ENCODE measurements at places on chromosomes 3 and 15.
A peak's percentile ranks its signal among the peaks of the same experiment; 100 is the strongest.

DNA sequence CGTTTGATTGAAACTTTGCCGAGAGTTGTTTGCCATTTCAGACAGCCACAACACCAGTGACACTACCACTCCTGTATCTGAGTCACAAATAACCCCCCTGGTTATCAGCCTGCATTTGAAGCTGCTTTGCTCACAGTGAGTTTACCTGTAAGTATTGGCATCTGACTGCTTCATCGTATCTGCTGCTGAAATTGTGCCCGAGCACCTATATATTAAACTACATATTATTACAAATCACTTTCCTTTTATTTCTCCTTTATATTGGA, 39.2 kb upstream of the SPSB4 start:
- no peak for DNase-seq

GRCh38 chr15:78195735-78196201, 38.6 kb downstream of the ACSBG1 start:
- peak; percentile 34 for DNase-seq

GRCh38 chr3:10816863-10817253, 830 bp downstream of the SLC6A11 start:
- no peak for DNase-seq

DNA sequence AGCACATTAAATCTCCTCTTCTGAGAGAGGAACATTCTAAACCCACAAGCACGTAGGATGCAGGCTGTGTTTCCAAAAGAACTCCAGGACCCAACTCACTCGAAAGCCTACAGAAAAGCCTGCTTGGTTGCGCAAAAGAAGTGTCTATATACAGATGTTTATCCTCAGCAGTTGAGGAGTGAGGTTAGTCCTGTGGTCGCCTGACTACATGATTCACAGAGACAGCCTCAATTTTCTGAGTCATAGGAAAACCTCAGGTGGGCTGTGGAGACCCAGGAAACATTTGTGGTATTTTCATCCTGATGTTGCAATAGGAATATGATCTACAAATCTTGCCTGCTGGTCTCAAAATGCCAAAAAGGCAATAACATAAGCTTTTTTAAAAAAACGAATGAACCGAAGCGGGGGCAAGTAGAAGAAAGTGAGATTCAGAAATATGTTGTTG, 183.8 kb upstream of the THRB start:
- peak; percentile 25 for DNase-seq

- DNase-seq, result no peak
These were observed 11.3 kb downstream of the PLA2G4D start for GRCh38 chr15:42082823-42083604.

DNA sequence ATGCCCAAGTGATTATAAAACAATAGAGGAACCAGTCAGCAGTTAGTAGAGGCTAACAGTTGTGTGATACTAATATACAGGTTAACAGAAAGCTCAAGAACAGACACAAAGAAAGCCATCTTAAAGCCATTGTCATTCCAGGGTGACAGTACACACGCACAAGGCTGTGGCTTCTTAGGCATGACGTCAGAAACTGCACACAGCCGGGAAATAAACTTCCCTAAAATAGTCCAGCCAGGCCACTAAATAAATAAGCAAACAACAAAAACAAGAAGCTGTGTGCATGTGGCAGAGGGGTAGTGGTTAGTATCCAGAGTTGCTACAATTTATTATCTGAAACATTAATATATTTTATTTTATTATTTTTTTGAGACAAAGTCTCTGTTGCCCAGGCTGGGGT, 49.8 kb downstream of the PPCDC start:
- DNase-seq, result no peak

GRCh38 chr15:71730277-71731144, 79.8 kb upstream of the NR2E3 start:
- DNase-seq, result peak; percentile 10

- DNase-seq, result no peak
These were observed 209.9 kb upstream of the VEPH1 start for GRCh38 chr3:157713101-157713500.

GRCh38 chr15:60076045-60076444, 71.9 kb downstream of the FOXB1 start:
- peak; percentile 3 for DNase-seq
